ENCODE measurements at places on chromosomes 4 and X.

DNA sequence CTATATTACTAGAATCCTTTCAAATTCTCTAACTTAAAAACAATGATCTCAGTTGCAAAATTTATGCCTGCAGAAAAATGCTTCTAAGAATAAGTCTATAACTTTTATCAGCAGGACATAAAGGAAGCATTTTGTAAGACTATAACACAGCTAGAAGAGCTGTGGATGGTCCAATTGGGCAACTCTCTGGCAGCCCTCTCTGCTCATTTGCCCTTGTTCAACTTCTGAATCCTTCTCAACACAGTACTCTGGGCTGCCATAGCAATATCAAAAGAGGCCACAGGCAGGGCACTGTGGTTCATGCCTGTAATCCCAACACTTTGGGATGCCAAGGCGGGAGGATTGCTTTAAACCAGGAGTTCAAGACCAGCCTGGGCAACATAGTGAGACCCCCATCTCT is 88.5 kb downstream of the MID1 start:
- DNase-seq: no peak

- DNase-seq: no peak
Observed at GRCh38 chr4:28845158-28845557, 1875.0 kb upstream of the PCDH7 start.

- DNase-seq: no peak
Observed at GRCh38 chr4:121758925-121759568, 5.9 kb downstream of the SMIM43 start.

- DNase-seq: no peak
Observed at GRCh38 chr4:187547316-187547715, 448.3 kb upstream of the ZFP42 start.

GRCh38 chrX:132216806-132217202 is 2.4 kb downstream of the RAP2C start:
- DNase-seq: no peak

DNA sequence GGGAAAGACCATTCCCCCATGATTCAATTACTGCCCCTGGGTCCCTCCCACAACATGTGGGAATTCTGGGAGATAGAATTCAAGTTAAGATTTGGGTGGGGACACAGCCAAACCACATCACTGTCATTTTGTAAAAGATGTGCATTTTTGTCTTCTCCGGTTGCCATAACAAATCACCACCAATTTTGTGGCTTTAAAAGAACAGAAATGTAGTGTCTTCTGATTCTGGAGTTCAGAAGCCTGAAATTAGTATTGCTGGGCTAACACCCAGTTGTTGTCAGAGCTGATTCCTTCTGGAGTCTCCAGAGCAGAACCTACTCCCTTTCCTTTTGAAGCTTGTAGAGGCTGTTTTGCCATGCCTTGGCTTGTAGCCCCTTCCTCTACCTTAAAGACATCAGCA is 54.1 kb upstream of the DHRSX start:
- no peak for DNase-seq

GRCh38 chrX:80765220-80765625 is 44.5 kb downstream of the BRWD3 start:
- no peak for DNase-seq

Data from GM12892 (cell line).